Foreskin fibroblast (primary cell): ENCODE measurements at places on chromosomes 5 and 9.
A peak's percentile ranks its signal among the peaks of the same experiment; 100 is the strongest.

GRCh38 chr5:57335092-57335660 lies 147.4 kb downstream of the ACTBL2 start:
- DNase-seq = peak; percentile 74

- DNase-seq = no peak
Observed at GRCh38 chr5:59008816-59009473, 426.1 kb downstream of the RAB3C start.

DNA sequence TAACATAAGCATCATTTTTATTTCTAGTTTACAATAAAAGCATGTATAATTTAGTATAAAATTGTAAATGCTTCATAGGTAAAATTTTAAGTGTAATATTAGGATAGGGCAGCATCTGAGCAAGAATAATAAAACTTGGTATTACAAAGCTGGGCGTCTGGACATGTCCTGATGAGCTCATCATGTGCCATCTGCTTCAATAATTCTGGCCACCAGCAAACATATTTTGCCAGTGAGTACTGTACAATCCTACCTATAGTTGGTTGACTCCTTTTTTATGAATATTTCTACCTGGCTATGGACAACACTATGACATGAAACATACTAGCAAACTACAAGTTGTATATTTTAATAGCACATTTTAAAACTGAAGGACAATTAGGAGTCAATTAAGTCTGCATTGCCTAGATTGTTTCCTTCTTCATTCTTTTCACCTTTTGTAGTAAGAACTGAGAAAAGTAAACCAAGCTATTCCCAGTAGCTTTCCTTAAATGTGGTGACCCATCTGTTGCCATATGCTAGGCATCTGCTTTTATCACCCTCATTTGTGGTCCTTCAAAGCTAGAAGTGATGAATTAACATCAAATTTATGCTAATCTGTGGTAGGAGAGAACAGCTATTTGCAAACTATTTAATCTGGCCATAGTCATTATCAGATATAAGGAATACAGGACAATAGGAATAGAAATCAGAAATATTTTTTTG lies 23.4 kb downstream of the LURAP1L start:
- peak; percentile 54 for DNase-seq

DNA sequence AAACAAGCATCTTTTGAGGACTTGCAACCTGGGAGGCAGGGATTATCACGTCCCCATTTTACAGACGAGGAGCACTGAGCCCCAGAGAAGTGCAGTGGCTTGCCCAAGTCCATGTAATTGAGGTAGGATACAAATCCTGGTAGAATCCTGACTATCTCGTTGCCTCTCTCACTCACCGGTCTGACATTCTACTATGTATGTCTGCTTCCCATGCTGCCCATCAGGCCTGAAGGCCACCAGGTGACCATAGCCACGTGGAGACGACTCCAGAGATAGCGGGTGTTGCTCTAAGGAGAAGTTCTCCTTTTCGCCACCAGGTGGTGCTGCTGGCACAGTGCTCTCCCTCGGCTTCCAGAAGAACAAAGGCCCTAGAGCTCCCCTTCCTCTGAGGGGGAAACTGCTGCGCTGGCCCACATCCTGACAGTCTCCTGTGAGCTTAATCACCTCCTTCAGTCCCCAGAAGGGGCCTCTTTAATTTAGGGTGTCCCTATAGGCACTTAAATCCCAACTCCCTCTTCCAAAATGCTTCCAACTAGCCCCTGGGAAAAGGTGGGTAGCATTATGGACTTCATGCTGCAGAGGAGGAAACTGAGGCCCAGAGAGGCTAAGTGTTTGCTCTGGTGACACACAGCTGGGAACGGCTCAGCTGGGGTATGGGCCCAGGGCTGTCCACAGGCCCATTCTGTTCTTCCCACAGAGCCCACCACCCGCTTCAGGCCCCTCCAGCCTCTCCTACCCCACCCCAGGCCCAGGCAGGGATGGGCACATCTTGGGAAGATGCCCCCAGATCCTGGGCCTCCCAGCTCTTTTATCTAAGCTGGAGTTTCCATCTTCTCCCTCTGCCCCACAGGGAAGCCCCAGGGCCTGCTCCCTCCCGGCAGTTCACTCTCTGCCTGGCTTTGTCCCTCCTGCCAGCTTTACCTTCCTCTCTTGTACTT lies 6.4 kb downstream of the SLC34A1 start:
- peak; percentile 92 for DNase-seq

- DNase-seq = no peak
Observed at GRCh38 chr5:116459301-116459700, 115.3 kb downstream of the SEMA6A start.

DNA sequence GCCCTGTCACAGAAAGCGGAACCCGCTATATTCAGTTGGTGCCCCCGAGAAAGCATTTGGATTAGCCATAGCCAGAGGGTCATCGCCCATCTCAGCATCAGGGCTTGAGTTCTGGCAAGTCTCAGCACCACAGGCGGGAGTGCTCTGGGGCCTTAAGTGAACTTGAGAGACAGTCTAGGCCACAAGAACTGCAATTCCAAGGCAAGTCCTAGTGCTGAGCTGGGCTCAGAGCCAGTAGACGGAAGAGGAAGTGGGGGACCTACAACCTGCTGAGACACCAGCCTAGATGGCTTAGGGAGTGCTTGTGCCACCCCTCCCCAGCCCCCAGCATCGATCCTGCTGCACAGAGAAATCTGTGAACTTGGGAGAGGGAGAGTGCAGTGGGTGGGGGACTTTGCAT lies 594.9 kb downstream of the CCDC171 start:
- DNase-seq = no peak

DNA sequence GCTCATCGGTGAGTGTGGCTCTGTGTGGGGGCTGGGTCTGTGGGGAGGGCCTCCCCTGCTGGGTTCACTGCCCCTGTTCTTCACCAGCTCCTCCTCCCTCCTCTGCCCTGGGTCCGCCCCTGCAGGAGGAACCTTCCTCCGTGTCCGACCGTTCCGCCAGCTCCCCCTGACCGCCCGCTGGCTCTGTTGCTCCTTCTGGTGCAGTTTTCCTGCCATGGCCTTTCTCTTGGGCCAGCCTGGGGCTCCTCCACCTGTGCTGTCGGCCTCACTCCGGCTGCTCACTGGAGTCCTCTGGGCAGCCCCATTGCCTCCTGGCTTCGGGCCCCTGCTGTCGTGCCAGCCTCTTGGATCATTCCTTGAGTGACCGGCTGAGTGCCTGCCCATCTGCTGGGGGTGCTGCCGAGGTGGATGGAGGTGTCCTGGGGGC lies 12.3 kb downstream of the RNU6ATAC start:
- DNase-seq = no peak

DNA sequence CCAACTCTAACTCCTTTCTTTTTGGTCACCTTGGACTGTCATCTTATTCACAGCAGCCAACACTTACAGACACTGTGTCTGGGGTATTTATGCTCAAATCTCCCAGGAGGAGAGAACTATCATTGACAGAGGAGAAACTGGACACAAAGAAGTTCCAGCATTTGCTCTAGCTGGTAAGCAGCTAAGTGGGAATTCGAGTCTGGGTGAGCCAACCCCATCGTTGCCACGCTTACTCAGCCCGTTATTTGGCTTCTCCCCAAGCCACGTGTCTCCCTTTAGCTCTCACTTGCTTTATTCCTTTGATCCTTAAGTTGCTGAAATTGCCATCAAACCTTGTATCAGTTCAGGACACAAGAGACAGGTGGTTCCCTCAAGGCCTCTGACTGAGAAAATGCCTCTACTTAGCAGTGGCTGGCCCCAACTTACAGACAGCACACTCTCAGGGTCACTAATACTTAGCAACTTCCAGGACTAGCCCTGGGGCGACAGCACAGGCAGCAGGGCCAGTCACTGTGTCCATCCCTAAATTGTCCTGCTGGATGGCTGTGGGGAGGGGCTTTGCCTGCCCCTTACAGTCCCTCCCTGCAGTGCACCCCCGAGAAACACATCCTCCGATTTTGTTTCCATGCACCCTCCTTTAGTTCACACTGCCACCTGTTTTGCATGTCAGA lies 1.4 kb downstream of the SLC36A2 start:
- peak; percentile 73 for DNase-seq

GRCh38 chr5:167049043-167049663 lies 1242.3 kb upstream of the WWC1 start:
- no peak for DNase-seq
